Small intestine (tissue), 16 donors: ENCODE measurements at places on chromosomes 3 and 15. TPM values are rescaled to one million over a fixed set of nuclear protein-coding genes. Genes with fewer than 3 reads are reported as not detected.

The LHFPL4 gene
- not detected for polyA plus RNA-seq

The KBTBD8 gene
- 1.7 TPM for polyA plus RNA-seq

The LOXL1 gene
- polyA plus RNA-seq: 3.8 TPM

The THSD4 gene
- polyA plus RNA-seq: 3.6 TPM

The P2RY12 gene
- 0.75 TPM for polyA plus RNA-seq

The COL6A5 gene
- 2.5 TPM for polyA plus RNA-seq

The CAND2 gene
- not detected for polyA plus RNA-seq

The ECT2 gene
- 3.0 TPM for polyA plus RNA-seq

The CACNA2D2 gene
- polyA plus RNA-seq: 0.97 TPM

The LSAMP gene
- polyA plus RNA-seq: 1.8 TPM

The CYP1A1 gene
- polyA plus RNA-seq: 0.66 TPM

The UACA gene
- 40.9 TPM for polyA plus RNA-seq

The PDZRN3 gene
- 16.3 TPM for polyA plus RNA-seq

The LYZL4 gene
- polyA plus RNA-seq: not detected

The SSUH2 gene
- 196 TPM for polyA plus RNA-seq

The B2M gene
- 5,057 TPM for polyA plus RNA-seq

The PTPRG gene
- polyA plus RNA-seq: 1.8 TPM

The ERC2 gene
- 2.0 TPM for polyA plus RNA-seq

The COMMD4 gene
- polyA plus RNA-seq: 88.1 TPM

The TEX9 gene
- 1.4 TPM for polyA plus RNA-seq

The SLC51A gene
- 117 TPM for polyA plus RNA-seq

The C3orf85 gene
- polyA plus RNA-seq: 10.3 TPM

The TNNC1 gene
- polyA plus RNA-seq: 2.1 TPM

The STRIT1 gene
- 0.18 TPM for polyA plus RNA-seq

The RAMAC gene
- polyA plus RNA-seq: 18.2 TPM

The SATB1 gene
- 8.1 TPM for polyA plus RNA-seq

The ERICH6 gene
- not detected for polyA plus RNA-seq

The LSMEM2 gene
- polyA plus RNA-seq: 0.54 TPM

The ETV5 gene
- 4.3 TPM for polyA plus RNA-seq

The OR5K2 gene
- polyA plus RNA-seq: 0.10 TPM

The IMPDH2 gene
- 47.2 TPM for polyA plus RNA-seq

The SRGAP3 gene
- 1.4 TPM for polyA plus RNA-seq

The GCNT3 gene
- polyA plus RNA-seq: 21.7 TPM
